ENCODE measurements at places on chromosomes 11 and 22.

DNA sequence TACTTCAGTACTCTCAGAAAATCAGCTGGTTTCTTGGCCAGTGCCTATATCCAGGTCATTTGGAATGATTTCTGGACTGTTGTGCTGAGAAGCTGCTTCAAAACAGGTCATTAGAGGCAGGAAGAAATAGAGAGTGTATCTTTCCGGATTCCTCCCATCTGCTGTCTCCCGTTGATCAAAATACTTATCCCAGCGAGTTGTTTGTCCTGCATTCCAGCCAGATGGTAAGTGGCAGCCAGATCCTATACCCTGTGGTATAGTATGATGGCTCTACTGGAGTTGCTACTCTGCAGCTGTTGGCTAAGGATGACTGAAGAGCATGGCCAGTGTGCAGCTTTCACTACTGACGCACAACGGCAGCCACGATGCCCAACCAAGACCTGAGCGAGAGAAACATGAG is 560.9 kb upstream of the ANO5 start:
- DNase-seq = no peak

- peak; percentile 28 for DNase-seq
These were observed 13.0 kb upstream of the EIF3D start for GRCh38 chr22:36541831-36542411.

- no peak for DNase-seq
These were observed 95.6 kb downstream of the CTTN start for GRCh38 chr11:70493891-70494290.

GRCh38 chr11:27353593-27354358 is 9.2 kb downstream of the CCDC34 start:
- peak; percentile 3 for DNase-seq

DNA sequence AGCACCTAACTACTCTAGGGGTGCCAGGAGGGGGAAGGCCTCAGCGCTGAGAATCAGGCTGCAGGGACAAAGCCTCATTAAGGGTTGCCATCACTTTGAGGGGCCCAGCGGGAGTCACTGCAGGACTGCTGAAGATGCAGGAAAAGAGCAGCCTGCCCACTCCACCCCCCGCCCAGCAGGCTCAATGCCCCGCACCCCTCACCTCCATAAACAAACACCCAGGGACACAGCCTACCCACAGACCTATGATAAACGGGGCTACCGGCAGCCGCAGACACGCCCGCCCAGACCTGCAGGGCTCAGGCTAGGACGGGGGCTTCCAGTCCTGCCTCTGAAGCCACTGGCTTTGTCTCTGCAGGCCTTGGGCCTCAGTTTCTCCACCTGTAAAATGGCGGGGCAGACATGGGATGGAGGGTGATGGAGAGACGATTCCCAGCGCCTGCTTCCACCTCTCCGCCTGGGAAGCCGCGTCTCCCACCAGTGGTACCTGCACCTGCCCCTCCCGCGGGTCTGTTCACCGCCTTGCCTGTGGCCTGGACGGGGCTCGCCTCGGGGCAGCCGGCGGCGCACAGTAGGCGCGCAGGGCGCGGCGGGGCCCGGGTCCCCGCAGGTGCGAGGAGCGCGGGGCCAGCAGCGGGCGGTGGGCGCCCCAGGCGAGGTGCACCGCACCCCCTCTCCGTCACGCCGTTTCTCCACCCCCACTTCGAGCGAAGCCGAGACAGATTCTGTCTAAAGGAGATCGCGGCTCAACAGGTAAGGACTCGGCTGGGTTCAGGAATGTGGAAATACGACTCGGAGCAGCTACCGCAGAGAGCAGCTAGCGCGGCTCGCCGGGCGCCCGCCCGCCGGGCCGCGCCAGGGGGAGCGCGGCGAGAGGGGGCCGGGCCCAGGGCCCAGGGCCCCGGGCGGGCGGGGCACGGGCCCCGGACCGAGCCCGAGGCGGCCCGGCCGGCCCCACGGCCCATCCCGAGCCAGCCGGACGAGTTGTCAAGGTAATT is 1.5 kb downstream of the WNT7B start:
- DNase-seq = no peak

GRCh38 chr11:125036933-125037332 is 26.2 kb upstream of the SLC37A2 start:
- peak; percentile 42 for DNase-seq

DNA sequence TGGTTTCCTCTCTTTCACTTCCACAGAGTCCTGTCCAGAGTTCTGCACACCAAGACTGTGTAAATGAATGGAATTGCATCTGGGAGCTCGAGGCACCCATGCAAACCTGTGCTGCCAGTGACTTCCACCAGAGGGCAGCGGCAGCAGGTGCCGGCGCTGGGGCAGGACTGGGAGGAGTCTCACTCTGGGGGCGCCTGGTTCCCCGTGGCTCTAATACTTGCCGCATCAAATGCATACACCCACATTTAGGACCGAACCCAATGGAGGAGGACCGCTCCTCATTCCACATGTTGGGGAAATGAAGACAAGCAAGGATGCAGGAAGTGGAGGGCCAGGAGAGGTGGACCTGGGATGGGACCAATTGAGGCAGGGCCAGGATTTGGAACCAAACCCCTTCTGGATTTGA is 1.1 kb upstream of the CD6 start:
- no peak for DNase-seq

- DNase-seq = no peak
These were observed 5.8 kb downstream of the CCND1 start for GRCh38 chr11:69646493-69647389.

GRCh38 chr11:28346209-28346608 is 238.0 kb downstream of the METTL15 start:
- no peak for DNase-seq
